ENCODE measurements at places on chromosomes 4 and X. TPM values are rescaled to one million over a fixed set of nuclear protein-coding genes. Genes with fewer than 3 reads are reported as not detected.
A peak's percentile ranks its signal among the peaks of the same experiment; 100 is the strongest.

DNA sequence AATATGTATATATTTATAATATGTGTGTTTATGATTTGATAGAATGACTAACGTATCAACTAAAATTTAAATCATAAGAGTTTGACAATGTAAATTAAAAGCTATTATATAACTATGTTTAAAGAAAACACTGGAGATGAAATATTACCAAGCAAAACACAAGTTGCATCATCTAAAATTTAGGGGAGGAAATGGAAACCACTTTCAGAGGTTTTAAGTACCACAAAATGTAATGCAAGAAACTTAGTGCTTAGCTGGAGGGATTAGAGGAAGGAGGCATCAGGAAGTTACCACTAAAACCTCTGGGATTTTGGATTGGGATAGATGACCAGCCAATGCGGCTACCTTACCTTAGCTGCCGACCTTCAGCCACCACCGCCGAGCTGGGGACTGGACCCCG is 1192.1 kb upstream of the PRKX start:
- no peak for DNase-seq

Gene DDX60
- 8.0 TPM for total RNA-seq

Gene SMIM20
- 24.3 TPM for total RNA-seq

Gene TASL
- total RNA-seq = not detected

Gene ARHGEF38
- not detected for total RNA-seq

GRCh38 chrX:23168291-23168690 is 166.4 kb upstream of the PTCHD1 start:
- no peak for DNase-seq

GRCh38 chr4:149322203-149322602 is 493.4 kb downstream of the IQCM start:
- no peak for DNase-seq

DNA sequence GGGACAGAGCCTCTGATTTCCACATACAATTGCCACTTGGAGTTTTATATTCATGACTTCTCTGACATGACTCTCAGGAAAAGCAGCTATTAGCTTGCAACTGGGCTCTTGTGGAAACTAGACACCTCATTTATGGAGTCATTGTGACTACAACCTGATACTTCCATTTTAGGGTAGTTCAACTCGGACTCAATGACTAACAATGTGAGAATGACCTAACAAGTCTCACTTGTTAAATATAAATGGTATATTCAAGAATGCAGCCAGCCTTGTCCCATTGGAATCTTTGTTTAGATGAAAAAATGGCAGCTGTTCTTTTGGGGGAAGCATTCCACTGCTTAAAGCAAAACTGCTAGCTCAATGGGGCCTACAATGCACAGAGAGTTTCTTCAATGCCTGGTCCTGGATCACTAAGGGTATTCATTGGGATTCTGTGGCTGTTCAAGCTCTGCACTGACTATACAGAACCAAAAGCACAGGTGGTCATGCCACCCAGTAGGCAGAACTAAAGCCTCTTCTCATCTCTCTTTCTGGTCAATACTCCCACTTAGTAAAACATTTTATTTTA is 36.5 kb upstream of the GLRA3 start:
- no peak for DNase-seq

Gene KLHL13
- 0.43 TPM for total RNA-seq

GRCh38 chrX:122439831-122440230 is 744.2 kb upstream of the GRIA3 start:
- DNase-seq = no peak

DNA sequence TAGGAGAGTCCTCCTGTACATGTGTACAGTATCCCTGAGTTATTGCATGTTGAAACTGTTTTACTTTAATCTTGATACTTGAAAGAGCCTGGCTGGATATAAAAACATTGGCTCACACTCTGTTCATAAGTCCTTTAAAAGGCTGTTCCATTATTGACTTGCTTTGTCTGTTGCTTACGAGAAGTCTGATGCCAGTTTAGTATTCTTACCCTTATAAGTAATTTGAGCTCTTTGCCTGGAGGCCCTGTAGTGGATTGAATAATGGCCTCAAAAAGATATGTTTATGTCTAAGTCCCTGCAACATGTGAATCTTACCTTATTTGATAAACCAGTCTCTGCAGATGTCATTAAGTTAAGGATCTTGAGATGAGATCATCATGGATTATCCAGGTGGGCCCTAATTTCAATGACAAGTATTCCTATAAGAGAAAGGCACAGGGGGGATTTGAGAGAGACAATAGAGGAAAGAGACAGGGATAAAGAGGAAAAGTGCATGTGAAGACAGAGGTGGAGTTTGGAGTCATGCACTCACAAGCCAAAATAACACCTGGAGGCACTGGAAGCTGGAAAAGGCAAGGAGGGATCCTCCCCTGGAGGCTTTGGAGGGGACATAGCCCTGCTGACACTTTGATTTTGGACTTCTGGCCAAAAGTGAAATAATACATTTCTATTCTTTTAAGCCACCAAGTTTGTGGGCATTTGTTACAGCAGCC is 98.1 kb downstream of the IRF2 start:
- DNase-seq = no peak

DNA sequence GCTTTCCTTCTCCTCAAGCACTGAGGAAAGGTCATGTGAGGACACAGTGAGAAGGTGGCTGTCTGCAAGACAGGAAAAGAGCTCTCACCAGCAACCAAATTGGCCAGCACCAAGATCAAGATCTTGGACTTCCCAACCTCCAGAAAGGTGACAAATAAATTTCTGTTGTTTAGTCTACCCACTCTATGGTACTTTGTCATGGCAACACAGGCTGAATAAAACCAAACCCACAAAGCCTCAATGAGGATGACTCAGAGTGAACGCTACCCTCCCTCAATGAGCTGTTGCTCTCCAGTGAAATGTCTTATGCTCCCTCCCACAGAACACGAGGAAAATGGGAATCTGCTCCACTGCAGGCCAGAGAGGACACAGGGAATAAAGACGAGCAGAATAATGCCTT is 244.1 kb downstream of the RAB28 start:
- peak; percentile 58 for DNase-seq

GRCh38 chr4:2179717-2180116 is 62.2 kb downstream of the HAUS3 start:
- DNase-seq = no peak

GRCh38 chrX:130669233-130669632 is 233.8 kb downstream of the ENOX2 start:
- DNase-seq = peak; percentile 53

DNA sequence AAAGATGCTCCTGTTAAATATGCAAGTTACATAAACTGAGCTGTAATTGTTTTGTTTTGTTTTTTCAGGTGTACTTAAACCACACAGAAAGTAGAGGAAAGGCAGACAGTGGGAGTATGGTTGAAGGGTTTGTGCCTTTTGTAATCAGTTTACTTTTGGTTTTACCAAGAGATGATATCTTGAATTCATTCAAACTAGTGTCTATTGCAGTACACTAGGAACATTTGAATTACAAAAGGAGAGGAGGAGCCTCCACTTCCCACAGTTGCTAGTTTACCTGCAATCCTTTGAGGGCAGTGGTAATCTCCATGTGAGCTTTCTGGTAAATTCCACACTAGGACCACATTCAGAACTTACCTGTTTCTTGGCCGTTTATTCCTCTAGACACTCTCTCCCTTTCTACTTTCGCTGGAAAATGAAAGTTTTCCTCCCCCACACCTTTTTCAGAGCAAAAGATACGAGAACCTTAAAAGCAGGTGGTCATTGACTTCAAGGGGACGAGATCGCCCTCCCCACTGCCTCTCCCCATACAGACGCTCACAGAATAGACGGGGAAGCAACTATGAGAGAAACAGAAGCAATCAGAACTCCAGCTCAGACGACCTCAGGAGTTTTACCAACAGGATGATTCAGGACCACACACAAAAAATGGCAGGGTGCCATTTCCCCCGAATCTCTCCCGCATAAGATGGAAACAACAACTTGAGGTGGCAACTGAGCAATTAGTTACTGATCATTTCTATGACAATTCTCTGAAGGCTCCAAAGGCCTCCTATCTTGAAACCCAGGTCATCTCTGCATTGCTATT is 3.3 kb downstream of the RBM47 start:
- peak; percentile 12 for DNase-seq

- no peak for DNase-seq
Observed at GRCh38 chrX:99698451-99698850, 711.6 kb downstream of the PCDH19 start.

DNA sequence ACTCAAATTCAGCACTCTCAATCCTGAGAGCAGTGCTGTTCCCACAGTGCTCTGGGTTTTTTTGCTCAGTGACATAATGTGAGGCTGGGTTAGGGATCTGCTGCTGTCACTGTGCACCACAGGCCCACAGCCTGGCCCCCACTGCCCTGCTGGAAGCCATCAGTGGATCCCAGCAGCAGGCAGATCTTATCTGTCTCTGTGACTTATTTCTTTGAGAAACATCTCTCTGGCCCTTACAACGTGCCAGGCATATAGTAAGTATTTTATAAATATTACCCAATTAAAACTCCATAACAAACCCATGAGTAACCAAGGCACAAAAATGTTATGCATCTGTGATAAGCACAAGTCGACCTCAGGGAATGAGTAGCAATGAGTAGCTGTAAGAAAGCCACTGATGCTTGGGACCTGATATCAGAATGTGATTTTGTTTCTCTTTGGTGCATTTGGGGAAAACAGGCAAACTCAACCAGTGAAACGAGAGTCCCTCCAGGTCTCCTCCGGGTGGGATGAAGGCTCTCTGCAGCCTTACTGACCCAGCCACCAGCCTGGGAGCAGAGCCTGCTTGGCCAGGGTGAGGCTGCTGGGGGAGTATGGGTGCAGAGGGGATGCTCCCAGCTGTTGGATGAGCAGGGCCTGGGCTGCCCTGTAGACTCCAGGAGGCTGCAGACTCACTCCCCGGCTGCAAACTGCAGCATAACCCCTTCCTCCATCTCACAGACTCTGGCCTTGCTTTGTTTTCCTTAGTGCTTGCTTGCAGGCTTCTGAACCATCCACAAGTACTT is 172.7 kb upstream of the LNX1 start:
- peak; percentile 87 for DNase-seq

DNA sequence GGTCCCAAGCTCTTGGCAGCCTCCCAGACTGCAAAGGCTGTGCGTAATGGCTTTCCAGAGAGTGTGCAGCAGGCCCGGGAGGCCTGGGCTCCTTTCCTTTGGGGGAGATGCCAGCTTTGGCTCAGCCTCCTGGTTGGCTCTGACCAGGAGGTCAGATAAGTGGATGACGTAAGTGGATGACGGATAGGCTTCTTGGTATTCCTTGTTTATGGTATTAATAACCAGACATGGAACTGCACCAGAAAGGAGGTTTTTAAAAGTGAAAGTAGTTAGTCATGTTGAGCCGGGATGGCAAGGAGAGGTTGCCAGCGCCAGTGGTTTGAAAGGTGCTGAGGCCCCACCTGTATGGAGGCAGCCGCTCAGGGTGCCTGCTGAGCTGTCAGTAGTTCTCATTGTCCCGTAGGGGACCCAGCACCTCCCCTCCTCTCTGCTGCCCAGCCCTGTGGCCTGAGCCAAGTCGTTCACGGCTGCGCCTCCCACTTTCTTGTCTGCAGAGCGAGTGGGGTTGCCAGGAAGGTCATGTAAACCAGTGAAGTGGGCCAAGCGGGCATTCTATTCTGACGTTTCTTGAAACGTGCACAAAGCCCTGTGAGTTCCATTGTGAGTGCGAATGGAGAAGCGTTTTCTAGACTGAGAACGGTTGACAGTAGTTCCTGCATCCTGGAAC is 28.7 kb upstream of the STOX2 start:
- DNase-seq = peak; percentile 66

Gene SEC31A
- 308 TPM for total RNA-seq

- DNase-seq = no peak
Observed at GRCh38 chr4:83197555-83198235, 83.2 kb upstream of the PLAC8 start.

DNA sequence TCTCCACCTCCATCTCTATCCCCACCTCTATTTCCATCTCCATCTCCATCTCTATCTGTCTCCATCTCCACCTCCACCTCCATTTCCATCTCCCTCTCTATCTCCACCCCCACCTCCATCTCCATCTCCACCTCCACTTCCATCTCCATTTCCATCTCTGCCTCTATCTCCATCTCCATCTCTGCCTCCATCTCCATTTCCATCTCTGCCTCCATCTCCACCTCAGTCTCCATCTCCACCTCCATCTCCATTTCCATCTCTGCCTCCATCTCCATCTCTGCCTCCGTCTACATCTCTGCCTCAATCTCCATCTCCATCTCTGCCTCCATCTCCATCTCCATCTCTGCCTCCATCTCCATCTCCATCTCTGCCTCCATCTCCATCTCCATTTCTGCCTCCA is 40.8 kb upstream of the CHRNA9 start:
- DNase-seq = no peak

Gene MAB21L2
- not detected for total RNA-seq

DNA sequence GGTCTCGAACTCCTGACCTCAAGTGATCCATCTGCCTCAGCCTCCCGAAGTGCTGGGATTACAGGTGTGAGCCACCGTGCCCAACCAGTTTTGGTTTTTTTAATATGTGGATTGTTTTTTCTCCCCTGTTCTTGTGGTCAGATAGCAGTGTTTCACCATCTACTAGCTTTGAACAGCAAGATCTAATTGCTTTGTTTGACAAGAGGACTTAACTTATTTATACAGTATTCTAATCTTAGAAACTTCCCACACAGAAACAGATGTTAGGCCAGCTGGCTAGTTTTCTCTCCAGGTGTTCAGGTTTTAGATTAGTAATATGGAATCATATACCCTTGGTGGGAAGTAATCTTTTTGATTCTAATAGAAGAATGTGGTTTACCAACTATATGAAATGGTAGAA is 12.9 kb downstream of the ING2 start:
- DNase-seq = no peak
